Lung (tissue), 17 donors: ENCODE measurements at places on chromosomes 5 and 9. TPM values are rescaled to one million over a fixed set of nuclear protein-coding genes. Genes with fewer than 3 reads are reported as not detected.

Gene GPR151
- not detected for total RNA-seq

Gene RFESD
- total RNA-seq: 6.4 TPM

Gene KLF9
- total RNA-seq: 34.8 TPM

Gene CCDC187
- total RNA-seq: 16.8 TPM

Gene ERP44
- total RNA-seq: 27.2 TPM

Gene SPATA31E1
- not detected for total RNA-seq

Gene NDUFB6
- total RNA-seq: 48.6 TPM

Gene TTC33
- total RNA-seq: 30.5 TPM

Gene TMED7
- 141 TPM for total RNA-seq

Gene NEUROG1
- total RNA-seq: not detected

Gene PCDHB14
- 2.8 TPM for total RNA-seq

- no peak for DNase-seq
Observed at GRCh38 chr5:169091396-169091980, 209.5 kb downstream of the SLIT3 start.

DNA sequence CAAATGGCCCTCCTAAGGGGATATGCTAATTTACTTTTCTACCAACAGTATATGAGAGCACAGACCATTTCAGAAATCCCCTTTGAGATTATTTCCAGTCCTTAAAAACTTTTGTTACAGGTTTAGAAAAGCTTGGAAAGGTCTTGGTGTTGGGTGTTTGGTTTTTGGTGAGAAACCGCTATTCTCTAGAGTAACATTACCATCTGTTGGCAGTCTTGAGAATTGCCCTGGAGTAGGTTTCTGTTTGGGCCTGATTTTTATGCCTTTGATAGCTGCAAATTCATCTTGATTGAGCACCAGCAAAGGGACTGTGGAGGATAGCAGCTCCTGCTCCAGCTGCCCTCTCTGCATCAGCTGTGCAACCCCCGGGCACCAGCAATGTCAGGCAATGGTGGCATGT lies 8.0 kb downstream of the NUDT2 start:
- DNase-seq: no peak

- DNase-seq: no peak
Observed at GRCh38 chr9:3511551-3511950, 14.2 kb downstream of the RFX3 start.

DNA sequence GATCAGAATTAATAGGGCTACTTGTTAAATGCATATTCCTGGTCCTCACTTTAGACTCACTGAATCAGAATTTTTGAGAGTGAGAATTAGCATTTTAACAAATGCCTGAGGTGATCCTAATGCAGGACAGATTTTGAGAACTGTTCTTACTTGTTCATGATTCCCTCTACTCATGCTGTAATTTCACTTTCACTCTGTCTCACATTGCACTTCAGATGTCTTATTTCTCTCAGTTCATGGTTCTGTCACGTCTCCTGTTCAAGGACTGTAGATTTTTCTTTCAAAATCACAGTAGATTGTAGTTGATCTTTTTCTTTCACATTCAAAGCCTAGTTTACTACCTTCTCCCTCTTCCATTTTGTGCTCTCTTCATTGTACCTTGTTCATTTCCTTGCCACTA lies 54.3 kb downstream of the ADGRV1 start:
- DNase-seq: no peak

DNA sequence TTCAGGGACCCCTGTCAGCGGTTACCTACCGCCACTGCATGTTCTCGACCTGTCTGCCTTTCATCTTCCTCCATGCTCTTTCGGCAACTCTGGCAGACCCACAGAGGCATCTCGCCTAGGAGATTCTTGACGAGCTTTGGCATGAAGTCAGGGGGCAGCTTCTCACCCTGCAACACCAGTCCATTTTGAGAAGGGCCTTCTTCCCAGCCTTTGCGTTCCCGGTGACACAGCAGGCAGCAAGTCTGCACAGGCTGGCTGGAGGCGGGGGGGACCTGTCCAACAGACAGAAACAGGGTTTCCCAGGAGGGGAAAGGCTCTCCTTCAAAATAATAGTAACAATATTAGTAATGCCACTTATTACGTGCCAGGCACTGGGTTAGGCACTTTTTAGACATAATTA lies 15.5 kb downstream of the FAM193B start:
- no peak for DNase-seq

GRCh38 chr5:102998224-102998623 lies 121.7 kb downstream of the GIN1 start:
- DNase-seq: no peak

- no peak for DNase-seq
Observed at GRCh38 chr5:54040804-54041203, 269.6 kb downstream of the ARL15 start.

- DNase-seq: no peak
Observed at GRCh38 chr9:34267660-34268059, 61.4 kb downstream of the KIF24 start.

GRCh38 chr5:88089719-88090390 lies 178.8 kb downstream of the TMEM161B start:
- DNase-seq: no peak

DNA sequence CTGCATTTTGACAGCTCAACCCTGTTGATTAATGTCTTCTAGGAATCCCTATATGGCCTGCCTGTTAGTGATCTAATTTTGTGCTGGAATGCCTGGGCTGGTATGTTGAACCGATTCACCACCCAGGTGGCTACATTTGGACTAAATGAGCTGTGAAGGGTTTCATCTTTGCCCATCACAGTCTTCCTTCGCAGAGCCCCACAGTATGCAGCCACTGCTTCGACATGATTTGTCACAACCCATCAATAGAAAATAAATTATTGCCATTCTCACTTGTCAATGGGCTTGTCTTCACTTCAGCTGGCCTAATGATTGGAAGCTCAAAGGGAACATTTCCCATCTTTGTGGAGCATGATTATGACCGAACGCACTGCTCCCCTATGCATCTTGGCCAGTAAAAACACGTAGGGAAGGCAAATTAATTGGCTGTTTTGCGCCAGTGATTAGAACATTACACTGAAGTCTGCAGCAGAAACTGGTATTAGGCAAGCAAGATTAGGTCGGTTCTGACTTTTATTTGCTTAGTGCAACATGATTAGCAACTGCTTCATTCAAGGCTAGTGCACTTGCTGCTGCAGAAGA lies 408.5 kb downstream of the KIAA0825 start:
- DNase-seq: no peak

- DNase-seq: no peak
Observed at GRCh38 chr9:21491756-21492155, 9.6 kb upstream of the IFNE start.

DNA sequence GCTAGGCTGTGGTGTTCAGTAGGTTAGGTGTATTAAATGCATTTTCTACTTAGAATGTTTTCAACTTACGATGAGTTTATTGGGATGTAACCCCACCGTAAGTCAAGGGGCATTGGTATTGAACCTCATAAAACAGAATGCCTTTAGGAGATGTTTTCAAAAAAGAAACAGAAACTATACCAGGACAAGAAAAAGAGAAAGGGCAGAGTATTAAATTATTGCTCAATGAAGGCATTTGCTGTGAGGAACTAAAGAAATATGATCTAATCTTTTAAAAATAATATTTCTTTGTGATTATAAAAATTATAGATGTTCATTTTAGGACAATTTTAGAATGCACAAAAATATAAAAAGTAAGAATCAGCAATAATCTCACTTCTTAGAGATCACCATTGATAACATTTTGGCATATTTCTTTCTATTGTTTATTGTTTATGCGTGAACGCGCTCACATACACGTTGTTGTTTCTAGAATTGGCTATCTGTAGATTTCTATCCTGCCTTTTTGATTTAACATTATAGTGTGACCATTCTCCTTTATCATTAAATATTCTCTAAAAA lies 8.0 kb downstream of the GALNT12 start:
- no peak for DNase-seq

DNA sequence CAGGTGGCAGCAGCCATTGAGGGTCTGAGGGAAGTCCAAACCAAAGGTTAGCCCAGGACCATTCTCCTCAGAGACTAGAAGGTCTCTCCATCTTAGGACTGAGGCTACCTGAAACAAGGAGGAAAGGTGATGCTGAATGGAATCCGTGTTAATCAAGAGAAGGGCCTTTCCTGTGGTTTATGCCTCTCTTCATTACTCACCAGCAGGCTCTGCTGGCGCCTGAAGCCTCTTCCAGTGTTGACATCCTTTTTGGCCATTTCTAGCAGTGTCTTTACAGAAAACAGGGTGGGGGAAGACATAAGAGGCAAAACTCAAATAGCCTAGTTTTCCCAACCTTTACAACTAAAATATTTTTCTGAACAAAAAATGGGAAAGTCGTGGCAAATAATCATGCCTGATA lies 98.0 kb downstream of the ENC1 start:
- no peak for DNase-seq

GRCh38 chr9:17761984-17762676 lies 183.3 kb downstream of the SH3GL2 start:
- no peak for DNase-seq

GRCh38 chr5:132420706-132421272 lies 51.3 kb downstream of the SLC22A5 start:
- peak; percentile 22 for DNase-seq

DNA sequence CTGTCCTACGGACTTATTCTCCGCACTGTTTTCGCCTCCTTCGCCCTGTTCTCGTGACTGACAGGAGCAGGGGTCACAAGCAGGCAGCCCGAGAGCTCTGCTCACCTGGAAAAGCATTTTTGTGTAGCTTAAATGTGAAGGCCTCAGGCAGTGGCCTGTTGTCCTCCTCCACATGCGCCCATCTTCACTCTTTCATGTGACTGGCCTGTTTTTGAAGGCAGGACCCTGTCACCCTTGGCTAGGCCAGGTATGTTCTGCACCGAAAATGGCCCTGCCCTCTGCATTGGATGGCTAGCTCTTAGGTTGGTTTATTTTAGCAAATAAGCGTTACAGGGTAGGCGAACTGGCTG lies 614 bp upstream of the CPLANE1 start:
- DNase-seq: no peak

GRCh38 chr5:176823869-176824412 lies 13.6 kb downstream of the UNC5A start:
- no peak for DNase-seq

- peak; percentile 58 for DNase-seq
Observed at GRCh38 chr5:38807570-38808483, 38.0 kb upstream of the OSMR start.

DNA sequence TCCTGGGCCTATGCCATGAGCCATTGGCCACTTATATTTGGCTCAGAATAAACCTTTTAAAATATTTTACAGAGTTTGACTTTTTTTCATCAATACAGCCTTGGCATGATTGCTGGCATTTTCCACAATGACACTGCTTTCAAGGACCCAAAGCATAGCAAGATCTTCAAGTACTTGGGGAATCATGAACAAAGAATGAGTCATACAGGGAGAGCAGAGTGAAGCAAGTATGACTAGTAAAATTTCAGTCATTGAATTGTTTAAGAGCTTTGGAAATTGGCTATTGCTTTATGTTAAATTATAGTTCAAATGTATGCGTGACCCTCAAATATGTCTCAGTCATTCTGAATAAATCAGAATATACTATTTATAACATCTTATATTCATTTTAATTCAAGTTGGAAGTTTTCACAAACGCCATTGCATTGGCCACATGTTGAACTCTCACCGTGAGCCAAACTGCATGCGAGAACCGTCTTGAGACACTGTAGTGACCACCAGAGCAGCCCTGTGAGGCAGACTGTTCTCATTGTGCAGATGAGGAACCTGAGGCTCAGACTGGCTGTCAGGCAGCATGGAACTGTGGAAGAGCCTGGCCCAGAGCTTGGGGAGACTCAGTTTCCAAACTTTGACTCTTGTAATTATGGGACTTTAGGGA lies 52.9 kb downstream of the GDNF start:
- DNase-seq: no peak

GRCh38 chr9:88593537-88594185 lies 58.7 kb downstream of the NXNL2 start:
- peak; percentile 82 for DNase-seq
